Activated naive CD8-positive, alpha-beta T cell treated with anti-CD3 and anti-CD28 coated beads, Interleukin-2, amount 50 U/mL, for 16 hours (primary cell): ENCODE measurements at places on chromosomes 7 and 10.

- no peak for DNase-seq
Observed at GRCh38 chr7:28126410-28127041, 54.1 kb downstream of the JAZF1 start.

DNA sequence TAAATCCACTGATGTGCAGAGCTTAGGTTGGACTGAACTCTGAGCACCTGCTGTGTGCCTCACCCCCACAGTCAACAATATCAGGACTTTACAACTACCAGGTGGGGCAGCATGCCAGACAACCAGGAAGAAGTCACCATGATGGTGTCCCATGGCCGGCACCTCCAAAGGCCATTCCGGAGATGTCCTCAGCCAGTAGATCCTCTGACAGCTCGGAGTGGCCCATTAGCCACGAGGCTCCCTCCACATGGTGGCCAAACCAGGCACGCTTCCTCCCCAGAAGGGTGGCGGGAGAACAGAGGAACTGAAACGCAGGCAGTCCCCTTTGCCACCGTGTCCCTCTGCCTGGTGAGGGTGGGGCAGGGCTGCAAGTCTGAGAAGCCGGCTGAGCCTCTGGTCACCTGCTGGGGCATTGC, 390.0 kb downstream of the TNS3 start:
- no peak for DNase-seq

DNA sequence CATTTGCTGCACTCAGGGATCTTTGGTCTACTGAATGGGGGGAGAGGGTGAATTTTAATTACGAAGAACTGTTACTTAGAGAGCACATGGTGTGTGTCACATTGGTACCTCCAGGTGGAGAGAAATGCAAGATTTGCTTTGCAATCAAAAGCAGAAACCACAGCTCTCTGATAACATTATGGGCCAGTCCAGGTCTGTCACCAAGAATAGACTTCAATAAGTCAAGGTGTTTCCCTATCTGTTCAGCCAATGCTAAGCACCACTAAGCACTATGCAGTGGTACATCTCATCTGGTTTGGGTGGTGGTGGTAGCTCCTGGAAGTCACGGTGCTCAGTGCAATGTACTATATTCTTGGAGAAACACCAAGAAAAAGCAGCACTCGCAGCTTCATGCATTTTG, 119.6 kb upstream of the AFAP1L2 start:
- no peak for DNase-seq

DNA sequence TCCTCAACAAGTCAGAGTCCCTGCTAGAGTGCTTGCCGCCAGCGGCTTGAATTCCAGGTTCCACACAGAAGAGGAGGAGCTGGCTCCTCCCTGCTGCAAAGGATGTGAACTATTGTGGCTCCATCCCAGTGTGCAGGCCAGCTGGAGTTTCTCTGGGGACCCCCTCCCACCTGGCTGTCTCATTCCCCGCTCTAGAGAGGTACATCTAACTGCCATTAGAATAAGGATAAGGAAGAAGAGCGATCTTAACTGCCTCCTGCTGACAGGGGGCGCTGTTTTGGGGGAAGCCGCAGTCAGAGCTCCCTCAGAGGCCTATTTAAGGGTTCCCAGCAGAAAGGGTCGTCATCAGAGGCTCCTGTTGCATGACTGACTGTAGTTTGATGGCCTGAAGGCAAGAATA, 40.8 kb upstream of the HECW1 start:
- no peak for DNase-seq

DNA sequence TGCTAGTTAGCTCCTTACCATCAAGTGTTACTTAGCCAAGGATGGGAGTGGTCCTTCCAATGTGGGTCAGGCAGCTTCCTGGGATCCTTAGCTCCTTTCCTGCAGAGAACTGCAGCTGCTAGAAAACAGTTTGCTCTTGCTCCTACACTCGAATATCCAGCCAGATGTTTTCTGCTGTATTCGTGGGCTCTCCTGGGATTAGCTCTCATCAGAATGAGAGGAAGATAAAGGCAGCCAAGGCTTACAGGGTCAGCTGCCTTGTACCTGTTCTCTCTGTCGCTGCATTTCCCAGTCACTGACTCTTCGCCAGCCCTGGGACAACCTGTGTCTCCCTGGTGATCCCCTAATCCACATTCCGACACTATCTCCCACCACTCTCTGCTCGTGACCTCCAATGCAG, 29.0 kb downstream of the NEUROD6 start:
- DNase-seq, result no peak

- no peak for DNase-seq
Observed at GRCh38 chr10:31694126-31694685, 234.4 kb downstream of the ARHGAP12 start.

DNA sequence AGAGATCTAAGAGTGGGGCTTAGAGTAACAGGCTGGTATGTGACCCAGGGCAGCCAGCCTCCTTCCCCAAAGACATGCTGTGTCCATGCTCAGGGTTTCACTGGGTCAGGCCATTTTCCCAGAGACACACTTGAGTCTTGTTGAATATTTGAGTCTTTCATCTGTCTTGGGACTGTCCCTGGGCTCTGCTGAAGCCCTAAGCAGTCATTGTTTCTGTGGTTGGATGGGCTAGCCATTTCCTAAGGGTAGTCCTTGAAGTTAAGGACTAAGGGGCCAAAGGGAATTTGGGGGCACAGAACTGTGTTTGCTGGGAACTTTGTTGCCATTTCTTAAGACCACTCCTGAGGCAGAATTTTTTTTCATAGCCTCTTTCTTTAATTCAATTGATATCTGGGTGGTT, 98.4 kb upstream of the SAMD8 start:
- DNase-seq, result no peak

DNA sequence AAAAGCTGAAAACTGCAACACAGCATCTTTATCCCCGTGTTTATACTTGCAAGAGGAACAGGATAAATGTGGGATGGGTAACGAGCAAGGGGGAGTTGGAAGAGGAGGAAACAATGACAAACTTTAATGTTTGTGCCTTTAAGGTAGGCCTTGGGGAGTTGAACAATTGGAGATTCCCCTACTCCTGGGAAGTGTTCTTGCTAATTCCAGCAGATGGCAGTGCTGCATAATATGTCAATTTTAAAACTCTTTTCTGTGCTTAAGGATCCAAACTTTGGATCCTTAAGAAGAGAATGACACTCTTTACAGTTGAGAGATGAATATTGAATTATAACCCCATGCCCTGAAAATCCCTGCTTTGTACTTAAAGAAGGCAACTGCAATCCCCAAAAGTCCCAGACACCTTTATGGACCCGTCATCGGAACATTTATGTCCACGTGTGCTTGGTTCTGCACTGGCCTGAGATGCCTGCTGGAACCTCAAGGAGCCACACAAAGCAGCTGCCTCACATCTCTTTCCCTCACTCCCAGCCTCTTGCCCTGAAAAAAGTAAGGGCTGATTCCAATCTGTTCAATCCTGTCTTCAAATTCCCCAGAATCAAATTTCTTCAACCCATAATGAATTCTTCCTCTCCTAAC, 12.0 kb downstream of the IFIT5 start:
- DNase-seq, result no peak

DNA sequence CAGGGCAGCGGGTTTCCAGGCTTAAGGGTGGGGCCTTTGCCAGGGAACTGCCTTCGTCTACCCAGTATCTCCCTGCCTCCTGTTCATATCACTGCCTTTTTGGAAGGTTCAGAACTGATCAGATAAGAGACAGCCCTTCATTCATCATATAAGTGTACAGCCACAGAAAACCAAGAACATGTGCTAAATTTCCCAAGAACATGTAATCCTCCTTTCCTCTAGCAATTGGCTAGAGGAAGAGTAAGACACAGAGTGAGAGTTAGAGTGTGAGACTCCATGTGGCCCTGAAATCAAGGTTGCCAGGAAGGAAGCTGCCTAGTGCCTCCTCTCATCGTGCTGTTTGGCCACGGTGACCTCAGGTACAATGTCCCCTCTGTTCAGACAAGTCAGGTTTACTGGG, 770.9 kb downstream of the TNS3 start:
- no peak for DNase-seq

- DNase-seq, result no peak
Observed at GRCh38 chr7:37488163-37488764, 39.6 kb upstream of the ELMO1 start.

GRCh38 chr10:110017907-110018306, 10.1 kb downstream of the ADD3 start:
- DNase-seq, result no peak

GRCh38 chr10:123769647-123770046, 103.5 kb downstream of the GPR26 start:
- DNase-seq, result no peak

- DNase-seq, result no peak
Observed at GRCh38 chr7:116176226-116176625, 34.1 kb upstream of the TES start.

GRCh38 chr10:78304091-78305045, 270.7 kb downstream of the RPS24 start:
- no peak for DNase-seq

DNA sequence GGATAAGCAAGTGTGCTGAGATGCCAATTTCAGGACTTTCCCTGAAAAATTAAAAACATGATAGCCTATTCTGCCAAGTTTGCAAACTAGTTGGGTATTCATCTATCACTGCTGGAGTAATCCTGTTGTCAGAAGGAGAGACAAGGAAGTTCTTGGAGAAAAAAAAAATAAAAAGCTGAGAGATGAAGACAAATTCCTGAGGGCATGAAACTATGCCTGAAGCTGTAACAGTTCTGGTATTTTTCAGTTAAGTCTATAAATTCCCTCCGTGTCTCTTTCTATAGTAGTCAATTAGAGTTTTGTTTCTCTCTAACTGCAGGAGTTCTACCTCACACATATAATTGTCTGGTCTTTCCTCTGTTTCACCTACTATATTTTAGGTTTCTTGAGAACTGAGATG, 95.7 kb downstream of the DGKB start:
- no peak for DNase-seq

DNA sequence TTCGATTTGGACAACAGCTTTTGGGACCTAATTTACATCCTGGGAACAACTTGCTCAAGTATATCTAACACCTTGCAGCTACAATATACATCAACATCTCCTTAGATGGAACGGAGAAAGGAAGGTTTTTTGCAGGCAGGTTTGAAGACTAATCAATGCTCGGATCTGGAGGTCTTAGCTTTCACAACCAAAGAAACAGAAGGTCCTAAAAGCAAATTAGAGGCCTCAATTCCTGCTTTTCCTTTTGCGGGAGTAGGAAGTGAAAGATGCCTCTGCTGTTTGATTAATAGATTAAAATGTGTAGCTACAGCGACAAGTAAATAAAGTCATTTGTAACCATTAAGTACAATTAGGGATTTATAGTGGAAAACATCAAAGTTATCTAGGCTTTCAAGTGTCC, 3.7 kb upstream of the SP8 start:
- no peak for DNase-seq

GRCh38 chr7:47672977-47673381, 91.1 kb upstream of the TNS3 start:
- DNase-seq, result no peak

GRCh38 chr10:94102436-94102835, 108.7 kb downstream of the PLCE1 start:
- DNase-seq, result no peak

DNA sequence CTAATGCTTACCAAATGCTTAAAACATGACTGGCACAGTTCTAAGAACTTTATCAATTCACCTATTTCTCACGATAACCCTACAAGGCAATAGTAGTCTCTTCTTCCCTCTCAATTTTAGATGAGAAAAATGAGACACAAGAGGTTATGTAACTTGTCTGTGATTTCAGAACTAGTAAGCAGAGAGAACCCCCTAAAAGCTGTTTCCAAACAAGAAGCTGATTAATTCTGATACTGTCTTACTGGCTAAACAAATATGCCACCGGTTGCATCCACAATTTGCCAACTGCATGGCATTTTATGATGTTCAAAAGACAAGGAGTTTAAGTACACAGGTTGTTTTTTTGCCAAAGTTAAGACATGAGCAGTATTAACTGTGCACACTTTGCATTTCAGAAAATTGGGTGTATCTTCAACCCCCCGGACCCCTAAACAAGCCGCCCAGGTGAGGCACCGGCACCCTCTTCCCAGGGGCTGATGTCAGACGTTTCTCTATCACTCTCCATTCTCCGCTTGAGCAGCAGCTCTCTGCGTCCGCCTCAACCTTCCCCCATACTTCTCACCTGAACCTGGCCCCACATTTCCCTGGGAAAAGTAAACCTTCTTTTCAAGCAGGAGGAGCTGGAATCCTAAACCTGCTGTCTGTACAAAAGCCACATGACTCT, 21.7 kb downstream of the RSU1 start:
- no peak for DNase-seq

GRCh38 chr7:102244601-102245000, 42.1 kb upstream of the SH2B2 start:
- no peak for DNase-seq

DNA sequence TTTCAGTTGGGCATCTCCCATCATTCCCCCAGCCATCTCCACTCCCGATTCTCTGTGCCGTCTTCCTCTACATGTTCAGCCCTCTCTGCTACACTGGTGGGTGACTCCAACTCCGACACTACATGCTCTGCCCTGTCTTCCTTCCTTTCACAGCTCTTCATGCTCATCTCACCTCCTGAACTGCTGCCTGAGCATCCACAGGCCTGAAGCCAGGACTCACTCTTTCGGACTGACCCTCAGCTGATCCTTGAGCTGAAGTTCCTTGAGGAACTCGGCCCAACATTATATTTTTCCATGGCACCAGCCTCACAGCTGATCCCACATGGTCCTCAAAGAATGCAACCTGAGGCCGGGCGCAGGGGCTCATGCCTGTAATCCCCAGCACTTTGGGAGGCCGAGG, 538.4 kb downstream of the PTPRN2 start:
- no peak for DNase-seq

DNA sequence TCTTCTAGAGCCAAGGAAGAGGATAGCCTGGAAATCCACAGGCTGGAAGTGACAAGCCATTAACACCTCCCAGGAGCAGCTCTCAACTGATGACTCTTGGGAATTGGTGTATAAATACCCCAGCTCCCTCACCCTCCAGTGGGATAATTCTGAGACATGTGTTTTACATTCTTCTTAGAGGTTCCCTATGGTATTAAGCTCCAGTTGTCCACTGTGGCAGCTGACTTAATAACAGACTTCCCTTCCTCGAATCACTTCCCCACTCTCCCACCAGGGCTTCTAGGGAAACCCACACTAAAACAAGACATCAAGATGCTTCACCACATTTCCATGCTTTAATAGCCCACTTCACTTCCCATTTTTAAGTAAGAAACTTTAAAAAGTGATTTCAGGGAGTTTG, 47.2 kb downstream of the FAM107B start:
- DNase-seq, result no peak

DNA sequence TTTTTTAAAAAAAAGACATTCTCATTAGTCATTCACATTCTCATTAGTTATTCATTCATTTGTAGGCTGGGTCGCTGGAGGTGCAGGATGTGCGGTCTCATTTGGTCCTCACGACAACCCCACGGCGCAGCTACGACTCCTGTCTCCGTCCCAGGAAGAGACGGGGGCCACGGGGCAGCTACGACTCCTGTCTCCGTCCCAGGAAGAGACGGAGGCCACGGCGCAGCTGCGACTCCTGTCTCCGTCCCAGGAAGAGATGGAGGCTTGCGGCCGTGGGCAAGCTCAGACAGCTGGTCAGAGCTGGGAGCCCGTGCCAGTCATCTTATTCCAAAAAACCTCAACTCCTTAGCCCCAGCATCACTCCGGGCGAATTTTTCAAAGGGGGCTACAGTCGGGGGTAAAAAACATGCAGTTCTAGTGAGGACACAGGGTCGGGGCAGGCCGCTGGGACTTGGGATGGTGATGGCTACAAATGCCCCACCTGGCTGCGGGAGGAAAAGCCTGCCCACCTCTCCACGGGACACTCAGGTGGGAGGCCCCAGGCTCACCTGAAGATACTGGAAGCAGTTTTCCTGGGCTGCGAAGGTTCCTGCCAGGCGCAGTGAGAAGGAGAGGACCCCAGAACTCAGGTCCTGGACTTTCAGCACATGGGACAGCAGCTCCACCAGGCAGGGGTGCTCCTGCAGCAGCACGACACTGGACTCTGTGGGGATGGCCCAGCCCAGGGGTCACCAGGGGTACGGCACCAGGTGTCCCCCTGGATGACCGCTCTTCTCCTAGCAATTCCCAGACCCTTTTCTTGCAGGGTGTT, 8.3 kb downstream of the BRAT1 start:
- no peak for DNase-seq
